ENCODE measurements at places on chromosomes 7 and 10. TPM values are rescaled to one million over a fixed set of nuclear protein-coding genes. Genes with fewer than 3 reads are reported as not detected.

Gene PSAP
- 108 TPM for total RNA-seq

Gene NEUROD6
- total RNA-seq, result not detected

DNA sequence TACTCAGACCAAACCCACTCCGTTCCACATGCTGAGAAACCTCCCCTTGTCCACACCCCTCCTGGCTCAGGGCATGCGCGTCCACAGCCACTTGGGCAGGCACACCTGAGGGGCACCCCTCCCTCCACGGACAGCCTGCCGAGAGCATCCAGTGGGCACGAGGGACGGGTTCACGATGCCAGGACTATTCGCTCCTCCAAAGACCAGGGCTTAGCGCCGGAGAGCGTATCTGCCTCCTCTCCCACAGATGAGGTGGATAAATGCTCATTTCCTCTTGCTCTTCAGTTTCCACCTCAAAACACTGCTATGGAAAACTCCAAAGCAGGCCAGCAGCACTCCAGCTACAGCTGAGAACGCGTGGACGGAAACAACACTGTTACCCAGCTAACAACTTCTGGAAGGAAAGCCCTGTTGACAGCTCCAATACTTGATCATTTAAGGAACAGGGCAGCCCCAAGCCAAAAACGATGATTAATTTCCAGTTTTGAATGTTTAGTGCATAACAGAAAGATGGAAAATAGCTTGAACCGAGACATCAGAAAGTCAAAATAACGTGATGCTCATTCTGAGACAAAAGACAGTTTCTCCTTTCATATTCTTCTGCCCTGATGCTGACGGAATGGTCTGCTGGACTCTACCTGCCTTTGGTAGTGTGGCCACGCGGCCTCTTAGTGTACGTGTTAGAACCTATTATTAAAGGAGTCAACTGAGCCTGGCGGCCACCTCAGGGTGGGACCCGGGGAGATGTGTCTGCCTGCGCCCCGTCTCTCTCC lies 204.7 kb downstream of the DNAJB6 start:
- H3K27ac ChIP-seq, result no peak overlapping the region
- H3K4me1 ChIP-seq, result peaks cover 6% of the 10 kb centered on the region
- DNase-seq, result no peak
- peaks cover 14% of the 10 kb centered on the region for H3K36me3 ChIP-seq

Gene TEX36
- not detected for total RNA-seq

Gene COBL
- total RNA-seq, result not detected

Gene MALRD1
- not detected for total RNA-seq

GRCh38 chr10:68139448-68140272 lies 30.4 kb downstream of the MYPN start:
- peaks cover 6% of the 10 kb centered on the region for H3K4me1 ChIP-seq
- H3K27ac ChIP-seq, result no peak overlapping the region
- H3K36me3 ChIP-seq, result no peaks in the 10 kb centered on the region
- H3K4me3 ChIP-seq, result no peak overlapping the region

DNA sequence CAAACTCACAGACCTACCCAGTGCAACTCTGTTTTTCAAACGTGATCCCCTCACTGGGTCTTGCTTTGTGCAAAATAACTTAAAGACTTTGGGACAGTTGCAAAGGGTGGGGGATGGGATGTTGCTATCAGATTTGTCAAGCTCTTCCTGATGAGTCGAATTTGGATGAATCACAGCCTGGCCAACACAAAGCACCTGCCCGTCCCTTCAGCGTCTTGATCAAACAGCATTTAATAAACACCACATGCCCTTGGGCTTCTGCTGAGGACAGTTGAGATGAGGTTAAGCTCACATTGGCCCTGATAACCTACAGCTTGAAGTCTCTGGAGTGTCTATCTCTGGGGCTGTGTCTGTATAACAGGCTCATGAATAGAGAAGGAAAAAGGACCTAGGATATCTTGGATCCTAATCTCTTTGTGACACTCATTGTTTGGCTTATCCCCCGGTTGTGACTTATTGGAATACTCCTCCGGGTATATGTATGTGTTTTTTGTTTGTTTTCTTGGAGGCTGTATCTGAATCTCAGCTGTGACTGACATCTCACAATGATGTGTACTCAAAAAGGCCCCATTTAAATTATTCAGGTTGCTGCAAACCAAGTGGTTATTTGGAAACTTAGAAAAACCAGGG lies 132.6 kb upstream of the NAMPT start:
- peaks cover 13% of the 10 kb centered on the region for H3K36me3 ChIP-seq
- no peak for DNase-seq
- no peak overlapping the region for H3K4me3 ChIP-seq
- peaks cover 2% of the 10 kb centered on the region for H3K27me3 ChIP-seq

GRCh38 chr10:37736120-37736519 lies 121.3 kb downstream of the ZNF248 start:
- H3K4me3 ChIP-seq, result no peak overlapping the region
- peaks cover 7% of the 10 kb centered on the region for H3K4me1 ChIP-seq
- no peaks in the 10 kb centered on the region for H3K27me3 ChIP-seq
- no peaks in the 10 kb centered on the region for H3K36me3 ChIP-seq

Gene PRSS37
- not detected for total RNA-seq

DNA sequence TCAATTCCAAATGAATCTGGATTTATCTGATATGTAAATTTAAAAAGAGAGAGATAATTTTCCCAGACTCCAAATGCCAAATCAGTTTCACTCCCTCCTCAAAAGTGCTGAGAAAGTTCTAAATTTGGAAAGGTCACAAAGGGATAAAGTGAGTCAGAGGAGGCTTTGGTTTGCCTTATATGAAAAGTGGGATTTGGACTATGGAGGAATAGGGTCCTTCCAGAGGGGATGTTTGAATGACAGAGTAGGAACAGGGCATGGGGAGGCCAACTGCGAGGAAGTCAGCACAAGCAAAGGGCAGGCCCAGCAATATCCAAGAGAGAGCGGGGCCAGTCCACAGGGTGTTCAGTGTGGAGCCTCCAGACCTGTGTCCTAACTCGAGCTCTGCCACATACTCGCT lies 9.8 kb upstream of the FAS start:
- H3K27ac ChIP-seq, result no peak overlapping the region
- DNase-seq, result no peak
- H3K4me1 ChIP-seq, result peaks cover 29% of the 10 kb centered on the region

- no peak overlapping the region for H3K4me3 ChIP-seq
- peaks cover 21% of the 10 kb centered on the region for H3K27me3 ChIP-seq
- DNase-seq, result no peak
- no peak overlapping the region for H3K27ac ChIP-seq
- H3K4me1 ChIP-seq, result no peaks in the 10 kb centered on the region
These were observed 6.3 kb upstream of the LIPF start for GRCh38 chr10:88657901-88658300.

DNA sequence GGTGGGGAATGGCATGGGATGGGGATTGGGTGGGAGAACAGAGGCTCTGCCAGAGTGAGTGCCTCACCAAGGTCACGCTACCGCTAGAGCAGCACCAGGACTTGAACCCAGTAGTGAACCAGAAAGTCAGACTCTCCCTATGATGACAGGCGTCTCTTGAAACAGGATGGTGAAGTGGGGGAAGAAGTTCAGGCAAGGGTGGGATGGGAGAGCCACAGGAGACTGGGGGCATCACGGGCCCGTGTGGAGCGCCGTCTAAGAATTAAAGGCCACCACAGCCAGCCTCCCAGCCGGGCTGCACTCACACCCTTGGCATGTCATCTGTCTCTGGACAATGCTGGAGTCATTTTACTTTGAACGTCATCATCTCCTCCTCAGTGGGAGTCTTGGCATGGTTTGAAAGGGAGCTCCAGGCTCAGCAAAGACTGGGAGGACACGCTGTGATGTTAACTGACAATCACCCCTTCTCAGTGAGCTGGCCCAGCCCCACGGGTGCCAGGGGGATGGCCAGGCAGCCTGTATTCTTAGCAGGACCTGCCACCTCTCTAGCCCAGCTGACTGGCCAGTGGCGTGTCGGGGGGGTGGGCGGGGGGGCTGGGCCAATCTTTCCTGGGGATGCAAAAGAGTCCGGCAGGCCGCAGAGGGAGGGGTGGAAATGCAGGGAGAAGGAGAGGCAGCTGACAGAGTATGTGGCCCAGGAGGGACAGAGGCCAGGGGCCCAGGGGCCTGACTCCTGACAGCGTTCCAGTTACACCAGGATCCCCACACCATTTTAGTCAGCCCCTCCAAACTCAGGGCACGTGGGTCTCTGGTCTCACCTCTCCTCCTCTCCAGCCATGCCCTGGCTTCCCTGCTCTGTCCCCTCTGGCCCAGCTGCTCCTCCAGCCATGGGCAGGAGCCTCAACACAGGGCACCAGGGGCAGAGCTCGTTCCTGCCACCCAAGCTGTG lies 96.2 kb downstream of the VOPP1 start:
- peaks cover 50% of the 10 kb centered on the region for H3K4me1 ChIP-seq
- H3K27me3 ChIP-seq, result no peaks in the 10 kb centered on the region
- H3K4me3 ChIP-seq, result peak overlapping the region; percentile 4
- H3K36me3 ChIP-seq, result peaks cover 15% of the 10 kb centered on the region

Gene ZNF503
- total RNA-seq, result 0.30 TPM

Gene CHRM2
- not detected for total RNA-seq

GRCh38 chr10:84225427-84226173 lies at the start of gene LRIT2:
Gene LRIT2, minus strand, starts transcription at chr10:84225544. Its CDS starts 24 bp downstream, at chr10:84225520.
- no peaks in the 10 kb centered on the region for H3K4me1 ChIP-seq
- H3K36me3 ChIP-seq, result no peaks in the 10 kb centered on the region
- H3K27me3 ChIP-seq, result no peaks in the 10 kb centered on the region
- DNase-seq, result no peak

- H3K27ac ChIP-seq, result no peak overlapping the region
- H3K4me1 ChIP-seq, result no peaks in the 10 kb centered on the region
- no peak for DNase-seq
- no peaks in the 10 kb centered on the region for H3K27me3 ChIP-seq
- H3K4me3 ChIP-seq, result no peak overlapping the region
These were observed 647.7 kb downstream of the GRM8 start for GRCh38 chr7:126605056-126605455.

Gene CYP3A7
- total RNA-seq, result not detected
